ENCODE measurements at places on chromosomes 5 and 9. TPM values are rescaled to one million over a fixed set of nuclear protein-coding genes. Genes with fewer than 3 reads are reported as not detected.

Gene IFNE
- 1.6 TPM for total RNA-seq

Gene ANKRD18A
- under 0.01 TPM for total RNA-seq

Gene ORM1
- total RNA-seq = not detected

Gene CTSV
- total RNA-seq = 0.67 TPM

Gene PCDHGA10
- 9.6 TPM for total RNA-seq

Gene GPR151
- total RNA-seq = not detected

Gene NUTM2F
- total RNA-seq = not detected

Gene NEUROG1
- not detected for total RNA-seq

Gene INSL4
- not detected for total RNA-seq

Gene PCDHGB1
- 0.96 TPM for total RNA-seq

Gene LHX3
- total RNA-seq = not detected

Gene ASB6
- 21.6 TPM for total RNA-seq

Gene SLC45A2
- total RNA-seq = 0.10 TPM

Gene PCDHGA8
- total RNA-seq = 2.9 TPM

Gene BTNL8
- not detected for total RNA-seq

Gene TXN
- total RNA-seq = 183 TPM

Gene SEMA4D
- 6.9 TPM for total RNA-seq

Measured in vein endothelial cell (primary cell).